Heart left ventricle (tissue), 16 donors: ENCODE measurements at places on chromosomes 3 and 15.

DNA sequence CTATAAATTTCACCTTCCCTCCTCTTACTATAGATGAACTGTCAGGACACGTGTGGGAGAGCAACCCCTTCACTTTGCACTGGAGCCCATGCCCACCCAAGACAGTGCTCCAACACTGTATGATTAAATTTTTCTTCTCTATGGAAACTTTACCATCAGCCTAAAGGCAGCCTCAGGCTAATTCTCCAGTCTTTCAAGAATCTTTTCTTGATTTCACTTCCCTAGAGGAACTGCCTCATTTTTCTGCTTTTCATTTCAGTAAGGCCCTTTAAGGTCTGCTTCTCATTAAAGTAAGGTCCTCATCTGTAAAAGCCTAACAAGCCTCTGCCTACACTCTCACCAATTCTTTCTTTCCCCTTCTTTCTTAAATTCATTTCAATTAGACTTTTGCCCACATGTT, 137.3 kb downstream of the KCNMB2 start:
- DNase-seq: no peak

- DNase-seq: no peak
Observed at GRCh38 chr15:59322056-59322759, 50.5 kb downstream of the MYO1E start.

DNA sequence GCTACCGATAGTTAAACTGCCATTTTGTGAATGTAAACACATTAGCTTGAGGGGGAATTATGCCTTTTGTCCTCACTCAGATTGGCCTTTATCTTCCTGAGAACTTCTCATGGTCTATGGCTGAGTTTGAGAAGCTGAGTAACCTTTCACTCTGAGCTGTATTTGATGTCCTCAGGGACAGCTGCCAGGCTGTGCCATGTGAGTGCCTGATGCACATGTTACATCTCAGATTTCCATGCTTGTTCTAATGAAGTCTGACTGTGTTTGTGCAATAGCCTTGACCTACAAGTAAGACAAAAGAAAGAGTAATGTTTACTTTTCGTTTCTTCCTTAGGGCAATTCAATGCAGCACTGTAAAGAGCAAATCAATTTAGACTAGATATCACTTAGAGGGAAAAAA, 44.1 kb upstream of the ARL6 start:
- DNase-seq: no peak

DNA sequence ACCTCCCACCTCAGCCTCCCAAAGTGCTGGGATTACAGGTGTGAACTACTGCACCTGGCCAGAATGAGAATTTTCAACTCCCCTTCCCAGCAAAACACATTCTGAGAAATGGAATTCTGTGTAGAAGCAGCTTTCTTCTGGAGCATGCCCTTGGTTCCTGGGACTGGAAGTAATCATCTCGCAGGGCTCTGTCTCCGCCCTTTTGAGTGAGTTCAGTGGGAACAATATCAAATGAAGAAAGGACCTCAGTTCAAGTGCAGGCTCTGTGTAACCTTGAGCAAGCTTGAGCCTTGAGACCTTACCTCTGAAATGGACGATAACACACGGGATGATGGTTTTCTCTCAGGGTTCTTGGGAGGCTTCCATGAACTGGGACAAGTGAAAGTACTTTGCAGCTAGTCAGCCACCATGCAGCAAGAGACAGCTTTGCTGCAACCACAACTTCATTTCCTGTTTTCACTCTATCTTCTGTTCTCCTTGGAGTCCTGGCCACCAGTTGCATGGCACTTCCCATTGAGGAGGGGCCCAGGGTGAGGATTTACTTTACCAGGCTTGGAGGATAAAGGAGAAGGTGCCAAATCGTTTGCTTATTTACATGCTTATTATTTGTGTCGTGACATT, 35.7 kb upstream of the IGF1R start:
- no peak for DNase-seq

- no peak for DNase-seq
Observed at GRCh38 chr3:155560135-155560534, 184.7 kb downstream of the PLCH1 start.

DNA sequence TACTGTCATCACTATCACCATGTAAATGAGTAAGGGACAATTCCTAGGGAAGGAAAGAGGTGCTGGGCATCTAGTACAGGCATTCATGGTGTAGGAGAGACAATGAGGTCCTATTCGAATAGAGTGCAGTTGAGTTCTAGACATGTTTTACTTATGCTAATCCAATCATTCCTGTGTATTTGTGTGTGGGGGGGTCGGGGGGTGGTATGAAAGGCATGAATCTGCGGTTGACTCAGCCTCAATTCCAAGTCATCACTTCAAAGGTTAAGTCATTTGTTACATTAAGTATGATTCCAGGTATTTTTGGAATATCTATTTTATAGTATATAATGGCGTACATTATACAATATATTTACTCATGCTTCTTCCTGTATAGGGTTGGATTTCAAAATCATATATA, 163.1 kb upstream of the GALNT15 start:
- DNase-seq: no peak

DNA sequence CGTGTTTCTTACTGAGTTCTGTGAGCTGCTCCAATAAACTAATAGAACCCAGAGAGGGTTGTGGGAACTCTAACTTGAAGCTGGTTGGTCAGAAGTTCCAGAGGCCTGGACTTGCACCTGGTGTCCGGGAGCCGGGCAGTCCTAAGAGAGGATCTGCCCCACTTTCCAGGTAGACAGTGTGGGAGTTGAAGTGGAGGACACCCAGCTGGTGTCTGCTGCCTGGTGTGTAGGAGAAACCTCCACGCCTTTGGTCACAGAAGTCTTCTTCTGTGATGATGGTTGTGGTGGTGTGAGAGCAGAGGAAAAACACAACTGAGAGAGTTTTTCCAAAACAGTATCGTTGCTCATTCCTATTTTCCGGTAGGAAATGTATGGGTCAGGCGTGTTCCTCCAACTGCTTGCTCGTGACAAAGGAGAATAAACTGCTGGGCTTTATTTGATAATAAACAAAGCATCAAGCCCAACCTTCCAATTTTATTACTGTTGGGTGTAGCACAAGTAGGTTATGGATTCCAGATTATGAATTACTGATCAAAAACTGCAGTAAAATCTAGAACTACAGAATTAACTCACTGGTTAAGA, 137.0 kb downstream of the KLF13 start:
- no peak for DNase-seq

GRCh38 chr3:46916278-46916677, 38.8 kb downstream of the PTH1R start:
- no peak for DNase-seq

DNA sequence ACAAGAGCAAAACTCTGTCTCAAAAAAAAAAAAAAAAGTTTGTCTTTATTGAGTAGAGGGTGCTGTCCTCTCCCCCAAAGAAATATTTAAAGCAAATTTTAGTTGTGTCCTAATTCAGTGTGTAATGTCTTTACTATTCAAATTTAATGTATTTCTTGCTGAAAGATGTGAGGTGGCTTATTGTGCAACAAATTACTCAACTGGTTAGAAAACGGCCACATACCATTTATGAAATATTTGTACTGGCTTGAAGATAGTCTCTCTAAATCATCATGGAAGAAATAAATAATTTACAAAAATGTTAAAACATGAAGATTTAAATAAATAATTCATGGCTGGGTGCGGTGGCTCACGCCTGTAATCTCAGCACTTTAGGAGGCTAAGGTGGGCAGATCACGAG, 63.0 kb downstream of the SLTM start:
- no peak for DNase-seq

DNA sequence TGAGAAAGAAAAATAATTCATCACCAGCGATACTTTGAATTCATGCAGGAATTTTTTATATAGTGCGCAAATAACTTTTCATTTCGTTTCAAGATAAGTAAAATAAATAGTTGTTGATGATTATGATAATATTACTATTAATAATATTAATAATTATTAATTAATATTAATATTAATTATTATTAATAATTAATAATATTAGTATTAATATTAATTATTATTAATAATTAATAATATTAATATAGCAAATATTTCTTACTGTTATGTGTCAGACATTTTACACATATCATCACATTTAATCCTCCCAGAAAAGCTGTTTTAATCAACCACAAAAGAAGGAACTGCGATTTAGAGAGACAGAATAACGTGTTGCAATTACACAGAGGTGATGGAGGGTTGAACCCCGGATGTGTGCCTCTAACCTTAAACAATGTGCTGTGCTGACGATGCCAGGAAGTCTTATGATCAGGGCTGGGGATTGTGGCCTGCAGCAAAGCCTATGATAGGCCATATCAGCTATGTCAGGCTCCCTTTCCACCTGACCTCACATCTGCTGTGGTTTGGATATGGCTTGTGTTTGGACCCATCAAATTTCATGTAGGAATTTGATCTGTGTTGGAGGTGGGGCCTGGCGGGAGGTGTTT, 263.5 kb upstream of the NR2F2 start:
- DNase-seq: no peak

DNA sequence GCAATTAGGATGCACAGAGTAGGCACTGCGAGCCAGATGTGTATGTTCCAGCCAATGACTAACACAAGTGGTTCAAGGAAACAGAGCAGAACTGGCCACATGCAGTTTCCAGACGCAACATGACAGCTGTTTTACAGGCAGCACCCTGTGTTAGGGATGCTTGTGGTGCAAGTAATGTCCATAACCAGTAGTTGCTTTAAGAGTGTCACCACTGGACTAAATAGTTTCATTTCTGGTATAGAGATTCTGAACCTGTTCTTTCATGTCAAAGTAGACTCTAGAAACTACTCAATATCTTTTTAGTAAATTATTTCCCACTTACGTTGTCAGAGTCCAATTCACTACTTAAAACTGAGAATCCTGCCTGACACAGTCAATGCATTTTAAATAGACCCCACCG, 14.5 kb upstream of the LPP start:
- DNase-seq: no peak

GRCh38 chr3:126977821-126978220, 5.1 kb upstream of the PLXNA1 start:
- DNase-seq: no peak
